ENCODE measurements at places on chromosomes 5 and 9. TPM values are rescaled to one million over a fixed set of nuclear protein-coding genes. Genes with fewer than 3 reads are reported as not detected.
A peak's percentile ranks its signal among the peaks of the same experiment; 100 is the strongest.

DNA sequence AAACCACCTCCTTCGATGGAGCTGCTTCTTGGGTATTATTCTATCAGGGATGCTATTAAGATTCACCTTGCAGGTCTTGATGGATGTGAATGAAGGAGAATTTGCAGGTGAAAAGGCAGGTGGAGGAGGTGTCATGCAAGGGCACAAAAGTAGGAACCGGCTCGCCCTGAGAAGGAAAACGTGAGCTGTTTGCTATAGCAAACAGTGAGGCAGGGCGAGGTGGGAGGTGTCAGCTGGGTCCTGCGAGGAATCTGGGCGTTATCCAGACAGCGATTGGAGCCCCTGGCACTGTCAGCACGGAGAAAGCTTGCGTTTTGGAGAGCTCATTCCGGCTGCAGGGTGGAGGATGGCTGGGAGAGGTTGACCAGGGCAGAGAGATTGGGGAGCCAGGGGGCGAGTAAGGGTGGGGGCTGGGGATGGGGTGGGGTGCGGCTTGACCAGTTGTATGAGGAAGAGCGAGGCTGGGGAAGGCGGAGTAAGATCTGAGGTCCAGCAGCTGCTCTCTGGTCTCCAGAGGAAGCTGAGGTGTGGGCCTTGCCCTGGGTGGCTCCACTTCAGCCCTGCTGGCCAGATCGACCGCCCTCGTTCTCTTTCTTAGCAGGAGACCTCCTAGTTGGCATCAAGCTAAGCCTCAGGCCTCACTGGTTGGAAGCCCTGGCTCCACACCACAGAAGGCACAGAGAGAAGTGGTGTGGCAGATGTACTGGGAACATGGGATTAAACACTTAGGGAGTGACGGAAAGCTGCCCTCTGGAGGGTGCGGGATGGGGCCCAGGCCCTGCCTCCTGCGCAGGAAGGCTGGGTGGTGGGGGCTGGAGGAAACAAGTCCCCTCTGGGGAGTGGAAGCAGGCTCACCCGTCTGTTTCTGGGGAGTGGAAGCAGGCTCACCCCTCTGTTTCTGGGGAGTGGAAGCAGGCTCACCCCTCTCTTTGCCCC is 54.7 kb upstream of the NEURL1B start:
- DNase-seq, result no peak

- no peak for DNase-seq
Observed at GRCh38 chr5:167699432-167699831, 592.0 kb upstream of the WWC1 start.

DNA sequence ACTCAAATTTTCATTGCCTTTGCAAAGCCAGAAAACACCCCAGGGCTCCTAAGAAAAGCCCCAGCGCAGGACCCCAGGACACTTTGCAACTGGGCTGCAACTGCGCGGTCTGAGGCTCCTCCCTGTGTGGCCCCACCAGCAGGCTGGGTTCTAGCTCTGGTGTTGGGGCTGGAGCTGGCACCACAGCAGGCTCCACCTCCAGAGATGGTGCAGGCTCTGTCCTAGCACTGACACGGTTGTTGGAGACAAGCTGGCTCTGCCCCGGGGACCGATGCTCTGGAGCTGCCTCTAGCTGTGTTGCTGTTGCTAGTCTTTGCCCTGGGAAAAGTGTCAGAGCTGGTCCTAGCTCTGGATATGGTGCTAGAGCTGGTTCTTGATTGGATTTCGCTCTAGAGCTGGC is 13.6 kb downstream of the LCN10 start:
- DNase-seq, result no peak

DNA sequence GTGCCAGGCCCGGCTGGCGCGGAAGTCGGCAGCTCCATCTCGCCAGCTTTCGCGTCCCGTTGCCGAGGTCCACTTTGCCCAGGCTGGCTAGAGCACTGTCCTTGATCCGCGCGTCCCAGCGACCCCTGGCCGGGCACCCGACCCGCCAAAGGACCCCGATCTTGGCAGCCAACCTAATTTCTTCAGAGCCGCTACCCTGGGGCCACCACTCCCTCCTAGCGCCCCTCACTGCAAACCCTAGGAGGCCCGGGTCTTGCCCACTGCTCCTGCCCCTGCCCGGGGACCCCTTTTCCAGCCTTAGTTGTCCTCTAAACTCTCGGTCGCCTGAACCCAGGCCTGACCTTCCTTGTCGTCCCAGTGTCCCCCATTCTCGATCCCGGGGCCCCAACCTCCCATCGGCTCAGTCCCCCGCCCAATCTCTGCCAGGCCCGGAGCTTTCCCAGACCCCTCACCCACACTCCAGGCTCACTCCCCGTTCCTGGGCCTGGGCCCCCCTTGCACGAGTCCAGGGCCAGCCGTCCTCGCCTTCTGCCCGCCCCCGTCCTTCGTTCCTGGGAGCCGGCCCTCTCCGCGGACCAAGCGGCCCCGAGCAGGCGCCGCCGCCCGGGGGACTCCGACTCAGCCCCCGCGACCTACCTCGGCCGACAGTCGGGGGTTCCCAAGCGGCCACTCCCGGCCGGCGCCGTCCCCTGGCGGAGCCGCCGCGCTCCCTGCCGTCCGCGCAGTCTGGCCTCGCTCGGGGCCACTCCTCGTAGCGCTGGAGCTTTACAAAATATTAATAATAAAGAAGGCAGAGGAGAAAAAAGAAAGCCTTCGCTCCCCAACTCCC is 701 bp upstream of the LMX1B start:
- peak; percentile 81 for DNase-seq

DNA sequence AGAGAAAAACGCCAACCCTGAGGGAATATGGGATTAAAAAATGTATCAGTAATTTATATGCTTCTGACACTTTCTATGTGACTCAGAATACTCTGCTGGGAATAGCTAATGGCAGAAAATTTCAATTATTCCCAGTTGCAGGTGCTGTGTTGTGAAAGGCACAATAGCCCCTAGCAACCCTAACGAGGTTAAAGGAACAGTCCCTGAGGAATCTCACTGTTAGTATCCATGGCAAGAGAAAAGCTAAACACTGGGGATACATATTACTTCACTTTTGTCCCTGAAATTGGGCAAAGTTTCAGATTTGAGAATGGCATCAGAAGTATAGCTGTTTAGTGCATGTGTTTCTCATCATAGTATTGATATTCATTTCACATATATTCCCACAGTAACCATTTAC is 555.0 kb downstream of the RAB3C start:
- no peak for DNase-seq

DNA sequence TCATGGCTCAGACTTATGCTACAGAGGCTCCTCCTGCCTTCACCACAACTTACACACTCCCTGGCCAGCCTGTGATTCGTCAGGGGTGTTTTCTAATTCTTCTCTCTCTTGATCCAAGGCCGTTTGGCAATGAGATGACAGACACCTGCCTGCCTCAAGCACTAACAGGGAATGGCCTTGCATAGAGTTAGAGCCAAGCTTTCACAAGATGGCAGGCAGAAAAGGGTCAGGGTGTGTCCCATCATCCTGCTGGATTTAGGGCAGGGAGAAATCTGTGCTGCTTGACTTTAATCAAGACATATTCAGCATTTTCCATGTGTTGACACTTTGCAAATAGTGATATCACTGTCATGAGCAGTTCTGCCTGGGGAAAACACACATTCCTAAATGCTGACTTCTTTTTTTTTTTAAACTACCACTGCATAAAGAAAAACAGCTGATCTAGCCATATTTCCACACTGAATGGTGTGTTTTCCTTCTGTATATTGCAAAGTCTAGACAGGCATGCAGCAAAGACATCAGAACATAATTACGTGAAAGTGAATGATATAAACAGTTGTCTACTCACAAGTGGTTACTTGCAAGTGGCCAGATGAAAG is 95.0 kb upstream of the SLC25A48 start:
- no peak for DNase-seq

DNA sequence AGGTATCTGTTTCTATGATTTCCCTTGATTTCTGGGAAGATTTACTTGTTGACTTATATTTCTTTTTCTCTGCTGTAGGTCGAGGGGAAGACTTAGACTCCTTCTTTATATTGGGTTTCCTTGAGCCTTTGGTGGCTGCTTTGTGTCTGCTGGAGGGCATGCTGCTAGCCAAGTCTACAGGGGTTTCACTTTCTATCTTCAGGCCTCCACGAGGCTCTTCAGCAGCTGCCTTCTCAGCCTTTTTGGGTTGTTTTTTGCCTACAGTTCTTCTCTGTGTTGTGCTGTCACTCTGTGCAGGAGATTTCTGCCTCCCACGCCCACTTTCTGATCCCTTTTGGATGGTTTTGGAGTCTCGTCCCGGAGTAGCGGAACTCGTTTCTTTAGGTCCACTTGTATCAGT is 23.2 kb downstream of the LEAP2 start:
- no peak for DNase-seq

DNA sequence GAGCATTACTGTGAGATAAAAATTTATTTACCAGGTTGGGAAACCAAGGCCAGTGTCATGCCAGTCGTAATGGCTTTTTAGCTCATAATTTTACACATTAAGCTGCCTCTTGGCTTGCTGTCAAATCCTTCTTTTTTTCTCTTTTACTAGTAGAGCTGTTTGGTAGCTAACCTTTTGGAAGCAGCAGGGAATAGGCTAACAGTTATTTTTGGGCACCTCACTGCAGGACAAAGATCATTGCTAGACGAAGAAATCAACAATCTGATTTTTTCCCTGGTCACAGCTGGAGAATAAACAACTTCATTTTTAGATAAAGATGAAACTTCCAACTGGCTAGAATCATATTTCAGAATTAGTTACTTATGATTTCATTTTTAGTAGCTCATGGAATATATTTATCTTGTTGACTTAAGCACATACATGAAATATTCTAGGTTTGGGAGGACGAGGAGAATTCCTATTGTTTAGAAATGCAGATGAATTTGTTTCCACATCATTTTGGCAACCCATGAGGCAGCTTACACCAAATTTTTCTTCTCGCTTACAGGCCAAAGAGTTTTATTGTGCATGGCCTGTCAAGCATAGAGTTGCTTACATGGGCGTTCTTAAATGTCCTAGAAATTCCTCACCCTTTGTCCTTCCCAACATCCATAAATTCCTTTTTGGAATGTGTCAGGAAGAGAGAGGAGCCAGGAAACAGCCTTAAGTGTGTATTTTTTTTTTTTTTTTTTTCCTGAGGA is 19.6 kb downstream of the TNC start:
- no peak for DNase-seq

GRCh38 chr9:95201206-95201605 is 116.3 kb downstream of the FANCC start:
- DNase-seq, result no peak

- no peak for DNase-seq
Observed at GRCh38 chr5:64654561-64654938, 35.8 kb upstream of the SHISAL2B start.

GRCh38 chr9:124721109-124721906 is 49.8 kb downstream of the NR6A1 start:
- DNase-seq, result no peak

- DNase-seq, result no peak
Observed at GRCh38 chr5:27093279-27093678, 54.9 kb upstream of the CDH9 start.

- DNase-seq, result peak; percentile 92
Observed at GRCh38 chr9:133147412-133148198, 16.1 kb downstream of the GBGT1 start.

DNA sequence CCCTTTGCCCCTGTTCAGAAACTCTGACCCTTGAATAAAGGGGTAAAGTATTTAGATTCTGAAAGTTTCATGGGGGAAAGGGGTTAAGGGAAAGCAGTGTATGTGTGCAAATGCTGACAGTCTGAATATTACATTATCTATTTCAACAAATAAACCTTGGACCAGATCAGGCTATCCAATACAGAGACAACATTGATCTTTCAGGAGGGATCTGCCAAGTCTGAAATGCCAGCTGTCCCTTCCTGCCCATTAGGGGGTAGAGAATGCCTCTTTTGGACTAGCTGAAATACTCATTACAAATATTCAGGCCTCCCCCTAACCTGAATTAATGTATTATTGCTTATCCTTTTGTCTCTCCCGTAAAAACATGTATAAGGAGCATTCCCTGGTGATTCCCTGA is 219.5 kb downstream of the NR3C1 start:
- DNase-seq, result no peak

GRCh38 chr5:3217771-3218495 is 377.7 kb upstream of the IRX1 start:
- no peak for DNase-seq

DNA sequence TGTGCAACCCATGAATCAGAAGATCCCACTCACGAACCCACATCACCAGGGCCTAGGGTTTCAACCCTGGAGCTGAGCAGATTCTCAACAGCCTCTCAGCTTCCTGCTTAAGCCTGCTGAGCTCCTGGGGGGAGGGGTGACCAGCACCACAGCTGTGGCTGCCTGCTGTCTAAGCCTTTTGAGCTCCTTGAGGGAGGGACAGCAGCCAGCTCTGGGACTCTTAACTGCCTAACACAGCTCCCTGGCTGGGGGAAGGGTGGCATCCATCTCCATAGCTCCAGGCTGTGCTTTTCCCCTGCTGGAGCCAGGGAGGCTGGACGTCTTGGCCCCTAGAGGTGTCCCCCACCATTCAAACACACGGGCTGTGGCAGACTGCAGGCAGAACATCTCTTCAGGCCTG is 250.3 kb downstream of the DMAC1 start:
- peak; percentile 78 for DNase-seq

Gene FIBCD1
- not detected for total RNA-seq

Gene RPP25L
- total RNA-seq, result 5.1 TPM

Gene SAXO1
- 0.05 TPM for total RNA-seq

Gene RAPGEF1
- 90.8 TPM for total RNA-seq

Gene MTAP
- 28.1 TPM for total RNA-seq

All from posterior vena cava (tissue), 2 donors.